Substantia nigra (tissue), 51 donors: ENCODE measurements at places on chromosomes 5 and 9.

DNA sequence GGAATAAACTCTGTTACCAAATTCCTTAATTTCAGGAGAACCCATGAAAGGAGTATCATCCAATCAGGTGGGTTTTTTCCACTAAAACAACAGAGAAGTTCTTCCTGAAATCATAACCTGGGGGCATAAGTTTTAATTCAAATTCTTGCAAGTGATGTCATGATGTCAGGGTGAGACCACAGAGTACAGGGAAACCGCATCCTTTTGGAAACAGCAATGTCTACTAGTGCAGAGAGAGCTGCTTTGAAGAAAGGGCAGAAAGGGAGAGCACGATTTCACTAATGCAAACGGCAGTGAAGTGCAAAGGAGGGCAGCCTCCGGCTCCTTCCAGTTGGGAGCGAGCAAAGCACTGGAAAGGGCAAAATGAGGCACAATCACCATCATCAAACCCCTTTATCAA, 20.6 kb upstream of the CMBL start:
- DNase-seq = no peak

GRCh38 chr5:100407053-100407452, 128.1 kb upstream of the FAM174A start:
- no peak for DNase-seq

DNA sequence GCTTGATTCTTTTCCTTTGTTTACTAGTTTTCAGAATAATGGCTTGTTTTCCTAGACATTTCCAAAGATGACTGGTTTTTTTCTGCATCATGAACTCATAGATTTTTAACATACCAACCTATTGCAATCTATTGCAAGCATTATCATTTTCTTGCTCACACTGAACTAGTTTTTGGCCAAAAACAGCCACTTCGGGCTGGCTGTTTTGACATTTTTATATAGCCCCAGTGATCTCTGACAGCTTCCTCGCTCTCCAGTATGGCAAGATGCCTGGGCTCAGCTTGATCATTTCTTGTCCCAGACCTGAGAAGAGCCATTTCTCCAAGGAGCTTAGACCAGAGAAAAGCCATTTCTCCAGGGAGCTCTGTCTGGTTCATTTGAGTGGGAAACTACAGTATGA, 94.3 kb upstream of the MAMDC2 start:
- DNase-seq = no peak

- no peak for DNase-seq
These were observed 58.7 kb upstream of the RNU6ATAC start for GRCh38 chr9:134223091-134223490.

GRCh38 chr9:137127301-137128157, 11.4 kb upstream of the GRIN1 start:
- no peak for DNase-seq

DNA sequence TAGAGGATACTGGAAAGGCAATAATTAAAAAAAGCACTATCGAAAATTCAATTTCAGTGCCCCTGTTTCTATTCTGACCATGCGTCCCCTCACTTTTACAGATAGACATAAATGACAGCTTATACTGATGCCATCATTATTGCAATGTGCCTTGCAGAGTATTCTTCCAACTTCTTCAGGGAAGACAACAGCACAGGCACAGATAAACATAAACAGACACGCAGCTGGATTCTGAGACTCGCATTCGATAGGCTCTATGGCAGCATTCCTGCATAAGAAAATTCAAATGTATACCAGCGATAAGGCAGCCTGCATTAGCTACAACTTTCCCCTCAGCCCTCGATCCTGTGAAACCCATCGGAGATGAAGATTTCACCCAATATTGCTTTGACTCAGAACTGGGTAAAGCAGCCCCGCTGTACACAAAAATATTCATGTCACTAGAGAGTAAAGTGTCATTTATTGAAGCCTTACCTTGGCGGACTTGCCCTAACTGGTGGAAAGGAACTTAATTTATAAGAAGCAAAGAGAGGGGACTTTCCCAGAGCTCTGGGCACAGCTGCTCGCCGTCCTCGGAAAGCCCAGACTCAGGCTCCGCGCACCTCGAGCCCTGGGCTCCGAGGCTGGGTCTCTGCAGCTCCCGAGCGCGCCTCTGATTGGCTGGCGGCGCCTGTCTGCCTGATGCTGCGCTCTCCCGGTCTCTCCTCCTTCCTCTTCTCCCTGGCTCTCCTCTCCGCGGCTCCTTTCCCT, at the start of gene CDH18:
Gene CDH18, minus strand, starts transcription at position 589 of the 750 bp plus-strand sequence. CDS start 149,214 bp downstream, outside the sequence.
- no peak for DNase-seq

GRCh38 chr5:54882101-54882500, 103.3 kb downstream of the ESM1 start:
- no peak for DNase-seq

- DNase-seq = no peak
These were observed 9.0 kb upstream of the MYOZ3 start for GRCh38 chr5:150651924-150652671.

GRCh38 chr5:95124731-95125130, 160.2 kb downstream of the MCTP1 start:
- DNase-seq = no peak

DNA sequence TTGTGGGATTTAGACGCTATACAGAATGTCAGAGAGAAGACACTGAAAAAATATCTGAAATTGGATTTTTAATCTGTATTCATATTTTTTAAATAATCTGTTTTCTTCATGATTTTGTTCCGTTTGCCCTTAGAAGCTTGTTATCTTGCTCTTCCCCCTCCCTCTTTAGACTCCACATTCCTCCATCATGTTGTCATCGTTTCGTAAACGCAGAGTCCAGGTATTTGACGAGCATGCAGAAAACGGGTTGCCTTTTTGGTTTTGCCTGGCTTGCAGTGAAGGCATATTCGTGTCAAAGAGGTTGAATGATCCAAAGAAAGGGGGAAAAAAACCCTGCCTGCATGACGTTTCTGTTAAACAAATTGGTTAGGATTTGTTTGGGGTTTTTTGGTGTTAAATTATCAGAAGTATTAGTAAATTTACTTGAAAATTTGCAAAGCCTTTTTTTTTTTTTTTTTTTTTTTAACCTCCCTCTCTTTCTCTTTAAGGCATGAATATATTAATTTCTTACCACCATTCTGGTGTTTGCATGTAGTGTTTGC, 2.9 kb downstream of the SPTAN1 start:
- no peak for DNase-seq

- no peak for DNase-seq
These were observed 597 bp upstream of the TMEM250 start for GRCh38 chr9:136119061-136119882.

GRCh38 chr5:177470759-177471536, 2.5 kb downstream of the DBN1 start:
- no peak for DNase-seq

DNA sequence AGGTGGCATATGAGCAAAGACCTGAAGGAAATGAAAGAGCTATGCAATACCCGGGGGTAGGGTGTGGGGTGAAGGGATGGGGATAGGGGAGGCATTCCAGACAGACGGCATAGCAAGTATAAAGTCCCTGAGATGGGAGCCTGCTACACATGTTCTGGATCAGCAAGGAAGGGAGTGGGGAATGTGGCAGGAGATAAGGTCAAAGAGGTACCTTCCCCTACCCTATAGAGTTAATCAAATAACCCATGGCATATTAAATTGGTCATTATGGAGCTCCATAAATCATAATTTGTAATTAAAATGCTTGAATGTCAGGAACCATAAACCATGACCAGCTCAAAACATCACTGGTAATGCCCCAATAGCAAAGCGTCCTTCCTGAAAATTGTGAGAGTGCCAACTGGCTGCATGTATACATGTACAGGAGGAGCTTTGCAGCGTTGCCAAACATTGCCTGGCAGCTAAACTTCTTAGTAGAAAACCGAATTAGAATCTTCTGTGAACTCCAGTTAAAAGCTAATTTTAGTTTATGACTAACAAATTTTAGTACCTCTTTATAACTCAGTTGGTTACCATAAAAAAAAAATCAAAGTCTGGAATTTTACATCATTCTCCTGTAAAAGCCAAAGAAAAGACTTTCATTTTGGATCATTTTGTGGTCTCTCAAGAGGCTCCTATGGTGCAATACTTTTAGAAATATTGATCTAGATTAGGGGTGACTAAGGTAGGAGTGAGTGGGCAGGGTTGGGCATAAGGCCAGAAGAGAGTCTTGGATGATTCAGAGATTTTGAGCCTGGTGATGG, 4.7 kb downstream of the DNAI1 start:
- no peak for DNase-seq

DNA sequence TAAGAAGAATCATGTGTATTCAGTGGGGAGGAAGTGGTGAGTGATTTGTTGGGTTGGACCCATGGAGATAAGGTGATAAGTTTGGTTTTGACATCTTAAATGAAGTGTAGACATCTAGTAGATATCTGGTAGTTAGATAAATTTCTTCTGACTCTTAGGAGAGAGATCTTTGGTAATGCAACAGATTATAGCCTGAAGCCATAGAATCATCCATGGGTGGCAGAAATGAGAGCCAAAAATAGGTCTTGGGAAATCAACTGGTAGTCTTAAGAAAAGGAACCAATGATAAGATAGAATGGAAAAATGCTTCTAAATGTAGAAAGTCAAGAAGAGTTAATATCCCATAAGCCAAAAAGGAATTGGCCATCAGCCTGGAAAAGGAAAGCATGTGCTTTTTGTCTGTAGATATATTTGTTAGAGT, 532.7 kb upstream of the GRAMD2B start:
- DNase-seq = no peak

DNA sequence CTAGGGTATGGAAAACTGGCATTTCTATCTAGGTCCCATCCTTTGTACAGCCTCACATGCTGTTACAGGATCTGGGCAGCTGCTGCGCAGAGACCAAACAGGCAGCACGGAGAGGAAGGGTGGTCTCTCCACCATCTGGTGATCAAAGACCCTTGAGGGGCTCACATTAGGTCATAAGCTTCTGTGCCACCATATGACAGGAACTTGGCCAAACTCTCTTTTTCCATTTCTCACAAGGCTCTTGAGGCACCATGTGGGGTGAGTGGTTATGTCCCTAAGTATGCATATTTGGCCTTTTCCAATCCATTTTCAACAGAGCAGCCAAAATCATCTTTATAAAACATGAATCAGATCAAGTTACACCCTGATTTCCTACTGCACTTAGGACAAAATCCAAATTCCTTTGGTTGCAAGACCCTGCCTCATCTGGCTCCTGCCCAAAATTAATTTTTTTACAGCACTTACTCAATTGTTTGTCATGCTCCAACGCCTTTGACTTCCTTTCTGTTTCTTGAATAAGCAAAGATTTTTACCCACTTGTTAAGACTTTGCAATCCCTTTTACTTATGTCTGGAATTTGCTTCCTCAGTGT, 730.0 kb downstream of the MAT2B start:
- no peak for DNase-seq

GRCh38 chr9:113219186-113219936, 1.7 kb downstream of the FKBP15 start:
- no peak for DNase-seq

GRCh38 chr9:124496463-124496862, 10.7 kb downstream of the NR5A1 start:
- DNase-seq = no peak

DNA sequence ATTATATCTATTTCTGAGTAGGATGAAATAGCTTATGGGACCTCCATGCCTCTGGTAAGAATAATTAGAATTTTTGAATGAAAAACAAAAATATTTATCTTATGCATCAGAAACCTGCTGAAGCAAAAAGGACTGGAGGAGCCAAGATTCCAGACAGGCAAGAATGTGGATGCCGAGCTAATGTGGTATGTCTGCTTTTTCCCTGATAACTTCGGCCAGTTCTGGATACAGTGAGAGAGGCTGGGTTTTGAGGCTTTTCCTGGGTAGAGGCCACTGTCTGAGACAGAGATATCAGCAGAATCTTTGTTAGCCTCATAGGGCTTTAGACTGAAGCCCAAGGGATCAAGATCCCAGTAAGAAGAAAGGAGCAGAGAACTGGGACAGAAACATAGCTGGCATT, 5.2 kb upstream of the CTNND2 start:
- DNase-seq = no peak

- DNase-seq = no peak
These were observed 13.0 kb downstream of the F2RL2 start for GRCh38 chr5:76610196-76610595.

- DNase-seq = no peak
These were observed 410.3 kb upstream of the RGMB start for GRCh38 chr5:98363157-98363556.

- no peak for DNase-seq
These were observed 193.3 kb downstream of the SMC2 start for GRCh38 chr9:104287253-104287878.

DNA sequence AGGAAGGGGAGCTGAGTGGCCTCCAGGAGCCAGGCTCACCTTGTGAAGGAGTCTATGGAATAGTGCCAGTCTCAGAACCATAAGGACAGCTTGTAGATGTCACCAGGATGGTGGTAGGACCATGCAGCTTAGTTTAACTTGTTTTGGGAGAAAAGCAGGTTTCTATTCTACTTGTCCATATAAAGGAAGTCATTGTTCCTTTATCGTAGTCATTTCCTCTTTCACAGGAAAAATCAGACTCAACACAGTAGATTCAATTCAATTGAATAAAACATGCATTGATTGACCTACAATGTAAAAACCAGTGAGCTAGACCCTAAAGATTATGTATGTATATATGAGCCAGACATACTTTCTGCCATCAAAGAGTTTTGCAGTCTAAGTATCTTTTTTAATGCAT, 53.3 kb downstream of the MEGF10 start:
- no peak for DNase-seq

- no peak for DNase-seq
These were observed 20.3 kb downstream of the ANXA2R start for GRCh38 chr5:43019614-43020398.

DNA sequence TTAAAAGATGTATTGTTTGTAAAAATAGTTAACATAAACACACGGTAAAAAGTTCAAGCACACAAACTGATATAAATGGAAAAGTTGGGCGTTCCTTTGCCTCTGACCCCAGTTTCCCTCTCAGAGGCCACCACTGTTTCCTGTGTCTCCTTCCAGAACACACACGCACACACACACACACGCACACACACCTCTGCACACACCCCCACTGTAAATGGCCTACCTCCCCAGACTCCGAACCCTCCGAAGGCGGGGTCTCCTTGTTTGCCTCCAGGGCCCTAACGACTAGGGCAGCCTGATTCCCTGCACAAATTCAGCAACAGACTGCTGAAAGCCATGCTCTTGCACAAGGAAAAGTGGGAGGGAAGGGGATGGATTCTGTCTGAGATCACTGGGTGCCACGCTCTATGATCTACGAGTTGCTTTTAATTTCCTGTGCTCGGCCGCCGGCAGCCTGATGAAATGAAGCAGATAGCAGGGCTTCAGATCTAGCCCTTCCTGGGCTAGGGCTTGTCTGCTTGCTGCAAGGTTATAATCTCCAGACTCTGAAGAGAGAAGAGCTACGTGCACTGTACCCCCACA, 184.0 kb upstream of the IL12B start:
- no peak for DNase-seq

DNA sequence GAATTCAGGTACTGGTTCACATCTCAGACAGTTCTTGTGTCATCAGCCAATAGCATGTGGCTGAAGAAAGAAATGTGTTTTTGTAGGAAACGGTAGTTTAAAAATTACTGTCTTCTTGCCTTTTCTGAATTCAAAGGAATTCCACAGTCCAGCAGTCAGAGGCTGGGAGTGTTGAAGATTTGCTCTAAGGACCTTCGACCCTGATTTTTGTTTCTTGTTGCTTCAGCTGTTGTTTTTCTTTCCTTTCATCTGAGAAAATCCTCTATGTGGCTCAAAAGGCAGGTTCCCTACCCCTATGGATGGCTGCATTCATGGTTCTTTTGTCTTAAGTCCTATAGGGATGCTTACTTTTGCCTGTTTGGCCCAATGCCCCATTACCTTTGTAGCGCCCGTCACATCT, 304.9 kb downstream of the TMEM167A start:
- DNase-seq = no peak

- no peak for DNase-seq
These were observed 169.3 kb downstream of the DCP2 start for GRCh38 chr5:113145757-113146387.
